BE2C (cell line): ENCODE measurements at places on chromosomes 7 and 10.

- DNase-seq: no peak
Measured at GRCh38 chr10:30580676-30581075, 48.9 kb downstream of the LYZL2 start.

DNA sequence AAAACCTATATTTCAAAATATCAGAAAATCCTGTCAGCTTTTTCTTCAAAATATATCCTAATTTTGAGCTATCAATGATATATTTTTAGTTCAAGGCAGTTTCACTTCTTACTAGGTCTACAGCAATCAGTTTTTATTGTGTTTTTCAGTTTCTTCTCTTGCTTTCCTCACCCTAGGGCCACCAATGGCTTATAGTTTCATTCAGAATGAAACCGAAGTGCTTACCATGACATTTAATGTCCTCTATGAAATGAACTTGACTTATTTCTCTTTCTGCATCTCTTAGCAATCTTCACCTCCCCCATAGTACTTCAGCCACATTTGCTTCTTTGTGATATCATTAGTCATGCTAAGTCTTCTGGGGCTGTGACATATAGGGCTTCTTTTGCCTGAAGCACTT lies 100.3 kb downstream of the ARL5B start:
- DNase-seq: no peak

DNA sequence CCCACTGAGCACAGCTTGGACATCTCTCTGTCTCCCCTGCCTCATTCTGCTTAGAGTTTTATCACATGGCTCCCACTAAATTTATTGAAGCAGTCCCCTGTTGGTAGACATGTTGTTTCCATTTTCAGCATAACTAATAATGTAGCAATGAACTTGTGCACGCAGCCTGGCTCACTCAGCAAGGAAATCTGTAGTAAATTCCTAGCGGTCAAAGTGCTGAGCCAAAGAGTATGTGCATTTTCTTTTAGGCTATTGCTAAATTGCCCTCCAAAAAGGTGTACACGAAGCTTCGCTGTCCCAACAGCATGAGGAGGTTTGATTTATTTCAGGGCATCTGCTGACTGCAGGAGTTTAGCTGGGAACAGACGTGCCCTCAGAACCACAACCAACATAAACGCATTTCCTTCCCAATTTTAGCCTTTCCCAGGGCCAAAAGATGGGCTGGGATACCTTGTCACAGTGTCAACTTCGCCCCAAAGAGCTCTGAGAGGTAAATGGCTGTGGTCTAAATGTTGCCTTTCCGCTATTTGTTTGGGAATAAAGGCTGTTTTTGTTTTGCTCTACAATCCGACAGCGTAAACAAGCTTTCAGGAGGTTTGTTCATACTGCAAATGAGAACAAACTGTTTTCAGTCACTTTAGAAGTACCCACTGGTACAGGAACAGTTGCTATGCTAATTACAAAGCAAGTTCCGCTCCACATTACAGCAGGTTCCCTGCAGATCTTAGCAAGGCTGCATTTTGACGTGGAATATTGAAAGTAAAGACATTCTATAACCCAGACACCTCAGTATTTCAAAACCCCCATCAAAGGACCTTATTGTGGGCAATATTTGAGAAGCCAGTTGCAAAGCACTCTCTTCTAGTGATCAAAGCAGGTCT lies 16.8 kb downstream of the VSIR start:
- no peak for DNase-seq

DNA sequence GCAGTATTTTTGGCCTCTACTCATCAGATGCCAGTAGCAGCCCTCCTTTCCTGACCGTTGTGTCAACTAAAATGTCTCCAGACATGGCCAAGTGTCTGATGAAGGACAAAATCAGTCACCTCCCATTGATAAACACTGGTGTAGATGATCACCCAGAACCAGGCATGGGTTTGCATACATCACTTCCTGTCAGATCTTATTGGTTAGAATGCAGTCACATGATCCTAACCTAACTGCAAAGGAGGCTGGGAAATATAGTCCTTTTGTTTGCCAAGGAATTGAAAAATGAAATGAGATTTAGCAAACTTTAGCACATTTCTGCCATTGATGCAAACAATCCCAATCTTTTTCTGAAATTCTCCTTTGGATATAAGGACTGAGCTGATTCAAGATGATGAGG lies 141.4 kb downstream of the BUB3 start:
- no peak for DNase-seq

DNA sequence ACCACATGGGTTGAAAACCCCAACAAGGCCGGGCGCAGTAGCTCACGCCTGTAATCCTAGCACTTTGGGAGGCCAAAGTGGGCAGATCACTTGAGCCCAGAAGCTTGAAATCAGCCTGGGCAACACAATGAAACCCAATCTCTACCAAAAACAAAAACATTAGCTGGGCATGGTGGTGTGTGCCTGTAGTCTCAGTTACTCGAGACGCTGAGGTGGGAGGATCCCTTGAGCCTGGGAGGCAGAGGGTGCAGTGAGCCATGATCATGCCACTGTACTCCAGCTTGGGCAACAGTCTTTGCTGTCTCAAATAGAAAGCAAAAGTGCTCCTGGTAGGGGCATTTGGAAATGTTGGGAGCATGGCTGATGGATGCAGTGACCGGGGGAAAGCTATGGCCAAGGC lies 209.6 kb upstream of the PLXNA4 start:
- no peak for DNase-seq

- DNase-seq: no peak
Measured at GRCh38 chr10:86283466-86284287, 82.9 kb downstream of the GRID1 start.

DNA sequence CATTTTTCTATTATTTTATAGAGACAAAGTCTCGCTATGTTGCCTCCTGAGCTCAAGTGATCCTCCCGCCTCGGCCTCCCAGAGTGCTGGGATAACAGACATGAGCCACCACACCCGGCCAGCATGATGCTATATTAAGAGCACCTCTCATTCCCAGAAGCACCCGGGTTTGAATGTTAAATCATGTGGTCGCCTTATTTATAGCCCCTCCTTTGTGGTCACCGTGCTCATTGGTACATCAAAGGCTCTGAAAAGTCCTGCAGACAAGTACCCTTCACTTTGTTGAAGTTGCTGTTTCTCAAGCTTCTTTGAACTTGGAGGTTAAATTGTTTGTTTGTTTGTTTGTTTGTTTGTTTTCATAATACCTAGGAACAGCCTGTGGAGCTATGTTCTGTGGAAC lies 40.0 kb downstream of the CLIP2 start:
- no peak for DNase-seq

GRCh38 chr7:150719960-150720891 lies 3.8 kb downstream of the GIMAP1 start:
- DNase-seq: no peak

- DNase-seq: no peak
Measured at GRCh38 chr7:89761173-89761572, 393.1 kb upstream of the STEAP1 start.

GRCh38 chr10:127720142-127720541 lies 16.8 kb upstream of the FOXI2 start:
- DNase-seq: no peak

DNA sequence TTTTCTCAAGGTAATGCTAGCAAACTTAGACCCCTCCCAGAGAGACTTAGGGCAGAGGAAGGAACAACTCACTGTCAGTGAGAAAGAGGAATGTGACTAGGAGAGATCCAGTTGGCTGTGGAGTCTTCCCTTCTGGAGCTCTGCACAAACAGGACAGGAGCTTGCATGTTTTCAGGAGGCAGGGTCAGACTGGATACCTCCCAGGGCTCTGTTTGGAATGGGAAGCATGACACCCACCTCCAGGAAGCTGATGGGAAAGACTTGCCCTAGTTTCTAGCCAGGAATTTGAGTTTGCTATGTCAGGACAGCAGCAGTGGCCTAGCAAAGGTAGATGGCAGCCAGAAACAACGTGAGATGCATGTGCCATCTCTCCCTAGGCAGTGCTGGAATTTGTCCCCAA lies 40.6 kb downstream of the GHRHR start:
- no peak for DNase-seq

DNA sequence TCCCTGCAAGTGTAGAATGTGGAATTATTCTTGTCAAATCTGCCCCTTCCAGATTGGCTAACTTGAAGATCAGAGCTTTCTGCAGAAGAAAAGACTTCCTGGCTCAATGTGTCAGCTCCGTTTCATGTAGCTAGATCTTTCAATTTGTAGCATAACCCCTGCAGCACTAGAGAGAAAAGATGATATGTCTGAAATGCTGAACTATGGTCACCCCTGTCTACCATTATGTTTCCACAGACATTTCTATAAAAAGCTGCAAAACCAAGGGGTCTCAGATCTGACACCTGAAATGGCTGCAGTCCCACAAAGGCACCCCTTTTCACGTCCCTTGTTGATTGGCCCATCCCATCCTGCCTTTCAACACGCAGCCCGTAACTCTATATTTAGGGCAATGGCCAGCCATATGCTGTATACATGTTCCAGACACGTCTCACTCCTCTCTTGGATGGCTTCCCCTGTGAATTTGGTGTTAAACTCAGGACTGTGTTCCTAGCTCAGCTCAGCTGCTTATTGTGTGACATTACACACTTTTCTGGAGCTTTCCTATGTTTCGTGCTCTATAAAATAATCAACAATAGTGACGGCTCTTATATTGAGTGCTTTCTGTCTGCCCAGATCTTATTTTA lies 648.6 kb upstream of the CELF2 start:
- DNase-seq: no peak

DNA sequence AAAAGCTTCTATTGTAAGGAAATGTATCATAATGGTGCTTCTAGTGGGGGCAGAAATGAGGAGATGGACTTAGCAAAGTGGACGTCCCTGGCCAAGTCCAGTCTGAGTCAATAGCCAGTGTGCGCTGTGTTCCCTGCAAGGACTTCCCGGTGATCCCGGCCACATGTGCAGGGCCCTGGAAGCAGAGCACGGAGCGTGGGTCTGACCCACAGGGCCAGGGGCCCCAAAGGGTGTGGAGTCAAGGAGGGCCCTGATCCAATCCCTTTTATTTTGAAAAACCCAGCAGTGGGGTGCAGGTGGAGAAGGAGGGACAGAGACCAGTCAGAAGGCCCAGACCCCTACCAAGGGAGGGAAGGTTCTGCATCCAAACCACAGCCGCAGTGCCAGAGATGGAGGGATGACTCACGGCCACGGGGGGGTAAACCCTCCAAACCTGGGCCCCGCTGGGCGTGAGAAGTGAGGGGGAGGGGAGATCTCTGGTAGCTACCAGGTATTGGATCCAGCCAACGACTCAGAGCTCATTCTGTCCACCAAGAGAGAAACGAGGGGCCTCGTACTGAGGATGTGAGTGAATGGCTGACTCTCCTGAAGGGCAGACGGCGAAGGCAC lies 57.2 kb upstream of the VIPR2 start:
- no peak for DNase-seq

DNA sequence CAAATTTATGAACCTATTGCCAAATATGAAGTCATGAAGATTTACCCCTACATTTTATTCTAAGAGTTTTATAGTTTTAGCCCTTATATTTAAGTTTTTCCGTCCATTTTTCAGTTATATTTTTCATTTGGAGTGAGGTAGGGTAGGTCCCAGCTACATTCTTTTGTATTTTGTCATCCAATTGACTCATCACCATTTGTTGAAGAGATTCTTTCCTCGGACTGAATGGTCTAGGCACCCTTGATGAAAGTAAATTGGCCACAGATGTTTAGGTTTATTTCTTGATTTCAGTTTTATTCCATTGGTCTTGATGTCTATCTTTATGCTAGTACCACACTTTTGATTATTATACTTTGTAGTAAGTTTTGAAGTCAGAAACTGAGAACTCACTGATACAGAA lies 22.7 kb downstream of the CYP2C19 start:
- DNase-seq: no peak

GRCh38 chr7:129853661-129854268 lies 99.0 kb downstream of the UBE2H start:
- DNase-seq: peak; percentile 30

GRCh38 chr7:102096012-102096332 lies 190.7 kb upstream of the SH2B2 start:
- no peak for DNase-seq

- no peak for DNase-seq
Measured at GRCh38 chr7:98119256-98119918, 12.7 kb downstream of the LMTK2 start.

- no peak for DNase-seq
Measured at GRCh38 chr10:132946806-132947546, 4.6 kb upstream of the CFAP46 start.

GRCh38 chr7:158244430-158244829 lies 343.2 kb downstream of the PTPRN2 start:
- DNase-seq: no peak

GRCh38 chr10:11563936-11564335 lies 47.5 kb downstream of the USP6NL start:
- no peak for DNase-seq

DNA sequence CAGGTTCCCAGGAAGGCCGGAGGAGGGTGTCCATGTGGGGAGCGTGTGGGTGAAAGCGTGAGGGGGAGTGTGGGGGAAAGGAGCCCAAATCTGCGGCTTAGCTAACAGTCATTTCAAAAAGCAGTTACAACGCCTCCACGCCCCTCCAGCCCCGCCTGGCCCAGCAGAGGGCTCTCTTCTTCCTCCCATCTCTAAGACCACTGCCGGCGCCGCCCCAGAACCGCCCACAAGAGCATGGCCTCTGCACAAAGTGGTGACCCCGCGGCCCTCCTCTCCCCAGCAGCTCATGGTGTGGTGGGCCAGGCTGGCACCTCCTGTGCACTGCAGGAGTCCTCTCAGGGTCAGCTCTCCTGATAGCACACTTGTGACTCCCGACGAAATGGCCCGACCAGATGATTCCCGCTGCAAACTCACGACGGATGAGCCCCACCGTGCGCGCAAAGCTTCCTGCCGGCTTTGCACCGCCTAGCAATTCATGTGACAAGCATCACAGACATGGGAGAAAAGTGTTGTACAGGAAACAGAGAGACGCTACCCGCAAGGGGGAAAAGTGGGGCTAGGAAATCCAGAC lies 12.4 kb upstream of the HUS1 start:
- peak; percentile 76 for DNase-seq

- no peak for DNase-seq
Measured at GRCh38 chr10:76071653-76072365, 640.4 kb downstream of the LRMDA start.

DNA sequence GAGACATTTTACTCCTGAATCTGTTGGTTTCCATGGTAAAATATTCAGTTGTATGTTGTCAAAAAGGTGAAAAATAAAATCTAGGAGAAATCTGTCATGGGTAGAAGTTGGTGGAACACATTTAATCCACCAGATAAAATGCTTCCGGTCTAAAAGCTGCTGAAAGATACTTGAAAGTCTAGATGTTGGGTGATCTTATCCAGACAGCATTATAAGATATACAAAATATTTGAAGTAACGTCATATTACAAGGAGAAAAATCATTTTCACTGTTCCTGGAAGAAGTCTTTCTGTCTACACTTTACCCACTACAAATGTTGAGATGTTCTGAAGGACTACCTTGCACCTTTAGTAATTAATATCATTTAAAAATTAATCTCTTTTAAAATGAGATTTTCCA lies 40.9 kb downstream of the CALD1 start:
- DNase-seq: no peak

GRCh38 chr7:143199040-143199439 lies 15.8 kb downstream of the TAS2R39 start:
- no peak for DNase-seq

DNA sequence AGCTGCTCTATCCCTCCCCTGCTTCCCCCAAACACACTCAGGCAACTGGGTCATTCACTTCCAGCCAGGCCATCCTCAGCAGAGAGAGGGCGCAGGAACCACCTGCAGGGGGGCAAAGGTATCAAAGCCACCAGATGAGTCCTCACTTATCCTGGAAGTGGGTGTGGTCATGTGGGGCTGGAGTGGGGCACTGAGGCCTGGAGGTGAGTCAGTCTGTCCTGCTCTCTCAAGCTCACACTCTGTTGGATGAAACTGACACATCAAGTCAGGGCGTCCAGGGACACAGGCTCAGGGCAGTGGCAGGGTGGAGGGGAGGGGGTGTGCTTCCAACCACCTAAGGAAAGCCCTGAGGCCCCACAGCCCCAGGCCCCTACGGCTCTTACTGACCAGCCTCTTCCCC lies 8.0 kb upstream of the ELFN1 start:
- no peak for DNase-seq
